ENCODE measurements at places on chromosomes 3 and 15. TPM values are rescaled to one million over a fixed set of nuclear protein-coding genes. Genes with fewer than 3 reads are reported as not detected.

Gene HCN4
- 1.7 TPM for total RNA-seq

Gene CORO2B
- 2.8 TPM for total RNA-seq

Gene CPLX3
- not detected for total RNA-seq

Gene ATP13A5
- total RNA-seq: not detected

Gene SNX4
- 21.1 TPM for total RNA-seq

Gene HHLA2
- total RNA-seq: not detected

Gene NEK10
- total RNA-seq: 1.2 TPM

Gene LRRK1
- total RNA-seq: 21.6 TPM
